ENCODE measurements at places on chromosomes 16 and 17. TPM values are rescaled to one million over a fixed set of nuclear protein-coding genes. Genes with fewer than 3 reads are reported as not detected.

DNA sequence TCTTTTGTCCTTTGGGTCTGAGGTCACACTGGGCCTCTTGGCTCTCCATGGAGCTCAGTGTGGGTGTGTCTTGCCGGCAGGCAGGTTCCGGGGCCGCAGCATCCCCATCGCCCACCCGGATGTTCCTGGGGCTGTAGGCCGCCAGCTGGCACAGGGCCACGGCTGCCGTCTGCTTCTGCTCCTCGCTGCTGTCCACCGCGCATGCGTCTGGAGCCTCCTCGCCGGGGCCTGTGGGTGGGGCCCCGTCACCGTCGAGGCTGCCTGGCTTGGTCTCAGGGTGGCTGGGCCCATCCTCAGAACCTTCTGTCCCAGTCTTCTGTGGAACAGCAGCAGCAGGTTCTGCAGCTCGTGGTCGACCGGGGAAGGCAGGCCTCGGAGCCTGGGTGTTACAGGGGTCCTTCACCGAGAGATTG, 9.6 kb downstream of the ZNF750 start:
- no peak for DNase-seq

TBC1D3G gene
- not detected for total RNA-seq

GRCh38 chr16:58011652-58012051, 10.4 kb downstream of the USB1 start:
- no peak for DNase-seq

GRCh38 chr16:79393564-79393963, 207.0 kb downstream of the MAF start:
- peak; percentile 17 for DNase-seq

DNA sequence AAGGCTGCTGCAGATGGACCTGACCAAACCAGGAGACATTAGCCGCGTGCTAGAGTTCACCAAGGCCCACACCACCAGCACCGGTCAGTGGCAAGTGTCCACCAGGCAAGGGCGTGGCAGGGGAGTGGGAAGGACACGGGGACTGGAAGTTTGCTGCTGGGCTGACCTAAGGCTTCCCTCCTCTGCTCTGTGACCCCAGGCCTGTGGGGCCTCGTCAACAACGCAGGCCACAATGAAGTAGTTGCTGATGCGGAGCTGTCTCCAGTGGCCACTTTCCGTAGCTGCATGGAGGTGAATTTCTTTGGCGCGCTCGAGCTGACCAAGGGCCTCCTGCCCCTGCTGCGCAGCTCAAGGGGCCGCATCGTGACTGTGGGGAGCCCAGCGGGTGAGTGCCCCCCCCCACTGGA, 4.8 kb downstream of the HSD11B2 start:
- no peak for DNase-seq

DNA sequence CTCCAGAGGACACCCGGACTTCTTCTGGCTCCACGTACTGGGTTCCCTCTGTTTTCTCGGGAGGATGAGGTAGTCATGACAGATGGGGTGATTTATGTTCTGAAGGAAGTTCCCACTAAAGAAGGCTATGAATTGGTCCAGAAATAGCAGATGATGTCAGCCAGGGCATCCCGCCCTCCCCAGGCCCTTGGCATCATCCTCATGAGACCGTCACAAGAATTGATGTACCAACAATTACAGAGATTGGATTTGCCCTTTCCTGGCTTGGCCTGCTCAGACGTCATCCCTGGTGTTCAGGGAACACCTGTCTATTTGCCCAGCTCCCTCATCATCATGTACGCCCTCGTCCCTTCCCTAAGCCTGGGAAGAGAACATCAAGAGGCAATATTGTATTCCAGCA, 102.8 kb upstream of the CCL1 start:
- no peak for DNase-seq

MYH3 gene
- 1.4 TPM for total RNA-seq

DNA sequence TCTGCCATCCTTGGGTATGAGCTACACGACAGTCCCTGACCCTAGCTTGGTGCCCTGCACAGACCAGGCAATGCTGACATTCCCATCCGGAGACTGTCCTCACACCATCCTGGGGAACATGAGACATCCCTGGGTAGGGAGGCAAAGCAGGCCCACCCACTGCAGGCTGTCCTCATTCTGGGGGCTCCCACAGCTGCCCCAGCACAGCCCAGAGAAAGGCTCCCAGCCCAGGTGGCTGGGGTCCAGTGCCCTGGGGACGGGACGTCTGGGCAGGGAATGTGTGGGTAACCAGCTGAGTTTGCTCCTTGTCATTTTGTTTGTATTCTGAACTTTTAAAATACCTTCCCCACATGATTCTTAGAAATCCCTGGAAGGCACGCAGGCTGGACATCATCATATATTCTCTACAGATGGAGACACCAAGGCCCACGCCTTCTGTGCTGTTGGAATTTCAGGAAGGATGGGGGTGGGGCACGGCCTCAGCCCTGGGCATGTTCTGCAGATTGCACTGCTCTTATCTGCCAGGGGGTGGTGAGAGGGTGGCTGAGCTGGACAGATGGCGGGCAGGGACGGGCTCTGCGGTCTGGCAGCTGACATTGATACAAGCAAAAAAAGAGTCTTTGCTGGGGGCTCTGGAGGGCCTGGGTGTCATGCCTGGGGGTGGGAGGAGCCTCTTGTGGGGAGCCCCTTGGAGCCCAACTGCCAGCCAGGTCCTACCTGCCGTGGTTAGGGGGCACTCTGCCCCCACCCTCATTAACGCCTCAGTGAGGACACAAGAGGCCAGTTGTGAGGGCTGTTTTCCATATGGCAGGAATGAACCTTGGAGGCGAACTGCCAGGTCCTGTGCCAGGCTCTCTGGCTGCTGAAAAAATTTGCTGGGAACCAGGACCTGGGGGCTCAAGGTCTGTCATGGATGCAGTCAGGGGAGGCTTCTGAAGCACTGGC, 28.4 kb downstream of the LRRC75A start:
- DNase-seq: no peak

CPNE7 gene
- total RNA-seq: 2.5 TPM

- no peak for DNase-seq
Observed at GRCh38 chr16:649631-650030, 466 bp downstream of the WDR90 start.

CCT6B gene
- 2.1 TPM for total RNA-seq

GRCh38 chr16:66916518-66916917, 2.2 kb downstream of the CDH16 start:
- DNase-seq: no peak

THOC6 gene
- 19.4 TPM for total RNA-seq

DNA sequence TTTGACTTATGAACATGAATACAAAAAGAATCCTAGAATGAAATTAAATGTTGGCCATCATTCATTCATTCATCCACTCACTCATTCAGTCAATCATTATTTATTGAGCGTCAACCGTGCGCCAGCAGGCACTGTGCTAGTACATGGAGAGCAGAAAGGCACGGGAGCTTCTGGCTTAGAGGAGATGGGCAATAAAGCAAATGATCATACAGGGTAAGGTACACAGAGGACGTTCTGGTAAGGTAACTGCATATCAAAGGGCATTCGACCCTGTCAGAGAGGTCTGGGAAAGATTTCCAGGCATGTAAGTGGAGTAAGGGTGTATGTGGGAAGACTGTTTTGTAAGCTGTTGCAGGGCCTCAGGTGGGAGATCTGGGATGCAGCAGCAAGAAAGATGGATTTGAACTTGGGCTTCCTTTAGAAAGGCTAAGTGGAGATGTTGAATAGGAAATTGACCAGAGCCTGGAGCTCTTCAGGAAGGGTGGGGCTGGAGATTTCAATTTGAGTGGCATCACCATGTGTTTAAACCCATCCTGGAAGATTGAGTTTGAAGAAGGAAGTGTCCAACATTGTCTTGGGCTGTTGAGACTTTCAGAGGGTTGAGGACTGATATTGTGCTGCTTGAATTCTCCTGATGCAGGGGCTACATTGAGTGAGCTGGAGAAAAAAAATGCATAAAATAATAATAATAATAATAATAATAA, 2.8 kb upstream of the MSI2 start:
- DNase-seq: no peak

JPH3 gene
- not detected for total RNA-seq

GRCh38 chr17:47907932-47908562, 12.0 kb downstream of the SP2 start:
- no peak for DNase-seq

- DNase-seq: no peak
Observed at GRCh38 chr17:58336456-58337209, 8.0 kb upstream of the TSPOAP1 start.

DNA sequence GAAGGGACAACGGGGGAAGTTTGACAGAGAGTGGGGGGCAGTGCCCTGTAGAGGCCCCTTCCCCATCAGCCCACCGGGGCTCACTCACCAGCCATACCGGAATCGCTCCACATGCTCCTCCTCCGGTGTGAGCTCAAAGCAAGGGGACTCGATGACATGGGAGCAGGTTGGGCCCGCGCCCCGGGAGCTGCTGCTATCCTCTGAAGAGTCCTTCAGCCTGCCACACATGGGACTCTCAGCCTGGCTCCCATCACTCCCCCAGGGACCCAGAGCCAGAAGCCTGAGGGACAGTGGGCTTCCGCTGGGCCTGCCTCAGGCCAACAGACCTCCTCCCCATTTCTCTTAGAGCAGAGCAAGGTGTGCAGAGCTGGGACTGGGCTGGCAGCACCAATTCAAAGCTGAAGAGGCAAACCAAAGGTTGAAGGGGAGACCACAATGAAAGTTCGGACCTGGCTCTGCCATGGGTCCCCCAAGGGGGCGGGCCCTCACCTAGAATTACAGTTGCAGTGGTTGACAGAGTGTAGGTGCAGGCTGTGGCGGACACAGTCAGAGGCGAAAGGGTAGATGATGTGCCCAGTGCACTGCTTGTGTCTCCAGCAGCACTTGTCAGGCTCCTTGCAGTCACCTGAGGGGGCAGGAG, 7.3 kb downstream of the PROCA1 start:
- no peak for DNase-seq
